CD4-positive, alpha-beta T cell (primary cell): ENCODE measurements at places on chromosomes 5 and 9.

GRCh38 chr9:130213911-130214761 lies 41.9 kb downstream of the NCS1 start:
- DNase-seq, result no peak

DNA sequence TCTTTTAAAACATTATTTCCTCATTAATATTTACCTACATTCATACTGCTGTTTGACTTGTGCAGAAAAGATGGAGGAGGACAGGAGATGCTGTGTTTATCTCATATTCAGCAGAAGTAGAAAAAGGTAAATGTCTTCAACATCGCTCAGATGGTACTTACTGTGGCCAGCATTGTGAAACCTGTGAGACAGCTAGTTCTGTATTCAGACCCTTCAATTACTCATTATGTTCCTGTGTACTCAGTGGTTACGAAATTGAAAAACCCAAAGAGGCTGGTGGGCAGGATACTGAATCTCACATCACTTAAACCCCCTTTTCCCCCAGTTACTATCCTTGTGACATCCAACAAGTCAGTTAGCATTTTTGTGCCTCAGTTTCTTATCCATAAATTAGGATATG lies 216.0 kb downstream of the KDM4C start:
- DNase-seq, result no peak

DNA sequence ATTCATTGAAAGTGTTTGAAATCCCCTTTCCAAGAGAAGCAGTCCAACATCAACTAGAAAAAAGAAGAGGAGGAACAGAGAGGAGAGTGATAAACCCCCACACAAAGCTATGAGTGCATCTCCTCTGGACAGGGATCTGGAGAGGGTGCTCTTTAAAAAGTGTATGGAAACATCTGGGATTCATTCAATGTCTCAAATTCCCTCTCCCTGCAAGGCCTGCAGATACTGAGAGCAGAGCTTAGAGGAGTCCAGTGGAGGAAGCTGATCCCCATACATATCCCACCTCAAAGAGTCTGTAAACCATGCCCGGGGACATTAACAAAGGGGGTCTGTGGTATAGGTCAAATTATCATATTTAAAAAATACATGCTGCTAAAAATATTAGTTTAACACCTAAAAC lies 2.2 kb downstream of the SPOCK1 start:
- DNase-seq, result no peak

GRCh38 chr5:80655231-80655774 lies 520 bp upstream of the DHFR start:
- no peak for DNase-seq

DNA sequence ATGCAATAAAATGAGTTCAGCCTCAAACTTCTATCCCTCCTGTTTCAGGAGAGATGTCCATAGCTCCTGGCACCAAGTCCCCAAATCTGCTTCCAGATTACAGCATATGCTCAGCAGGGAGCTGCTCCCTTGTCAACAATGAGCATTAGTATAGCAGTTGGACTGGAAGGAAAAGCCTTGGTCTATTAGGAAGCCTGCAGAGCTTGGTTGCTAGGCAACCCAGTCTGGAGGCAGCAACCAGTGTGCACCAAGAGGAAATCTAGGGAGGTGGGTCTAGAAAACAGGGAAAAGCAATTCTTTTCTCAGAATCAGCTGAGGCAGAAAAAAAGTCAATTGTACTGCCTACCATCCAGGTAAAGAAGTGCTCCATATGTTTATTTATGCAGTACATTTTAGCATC lies 229.5 kb upstream of the NMUR2 start:
- no peak for DNase-seq

DNA sequence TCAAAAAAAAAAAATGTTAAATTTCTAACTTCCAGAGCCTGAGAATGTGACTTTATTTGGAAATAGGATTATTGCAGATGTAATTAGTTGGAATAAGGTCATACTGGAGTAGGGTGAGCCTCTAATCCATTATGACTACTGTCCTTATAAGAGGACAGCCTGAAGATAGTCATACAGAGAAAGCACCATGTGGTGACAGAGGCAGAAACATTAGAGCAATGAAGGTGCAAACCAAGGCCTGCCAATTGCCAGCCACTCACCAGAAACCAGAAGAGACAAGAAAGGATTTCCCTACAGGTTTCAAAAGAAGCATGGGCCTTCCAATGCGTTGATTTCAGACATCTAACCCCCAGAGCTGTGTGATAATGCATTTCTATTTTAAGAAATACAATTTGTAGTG lies 659.2 kb upstream of the CHD1 start:
- no peak for DNase-seq

DNA sequence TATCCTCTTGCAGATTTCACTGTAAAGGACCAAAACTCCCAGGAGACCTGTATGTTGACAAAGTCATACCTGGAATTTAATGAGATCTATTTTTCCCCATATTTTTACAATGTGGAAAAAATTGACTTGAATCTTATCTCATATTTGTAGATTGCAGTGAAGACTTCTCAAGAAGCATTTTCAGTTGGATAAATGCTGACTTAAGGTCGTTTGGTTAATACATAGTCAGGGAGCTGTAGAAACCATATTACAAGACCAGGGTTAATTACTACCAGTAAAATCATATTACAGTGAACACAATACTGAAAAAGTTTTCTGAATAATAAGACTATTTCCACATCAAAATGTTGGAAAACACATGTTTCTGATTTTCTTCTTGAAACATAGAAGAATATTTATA lies 119.8 kb downstream of the ATG10 start:
- no peak for DNase-seq

DNA sequence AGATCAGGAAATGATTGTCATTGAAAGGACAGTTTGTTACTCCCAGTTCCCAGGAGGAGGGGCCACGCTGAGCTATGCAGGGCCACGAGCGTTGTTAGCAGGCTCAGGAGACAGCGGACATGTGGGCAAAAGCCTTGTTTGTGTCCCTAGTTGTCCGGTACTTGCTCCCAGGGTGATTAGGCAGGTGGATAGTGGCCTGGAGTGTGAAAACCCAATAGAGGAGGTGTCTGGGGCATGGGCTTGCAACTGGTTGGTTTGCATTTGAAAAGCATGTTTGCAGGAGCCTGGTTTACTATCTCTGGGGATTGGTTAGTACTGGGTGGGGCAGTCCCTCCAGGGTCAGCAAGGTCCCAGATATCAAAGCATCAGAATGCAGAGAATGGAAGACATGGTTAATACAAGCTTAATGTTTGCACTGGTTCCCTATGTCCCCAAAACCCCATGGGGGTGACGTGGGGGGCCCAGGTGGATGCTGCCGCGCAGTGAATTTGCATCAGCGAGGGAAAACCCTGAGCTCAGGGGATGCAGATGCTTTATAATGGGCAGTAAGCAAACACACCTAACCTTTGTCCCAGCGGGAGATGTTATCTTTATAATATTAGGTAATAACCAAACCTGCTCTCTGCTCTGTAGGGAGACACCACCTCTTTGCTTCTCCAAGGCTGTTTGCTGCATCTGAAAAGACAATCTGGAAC lies 39.7 kb downstream of the ROPN1L start:
- DNase-seq, result no peak

DNA sequence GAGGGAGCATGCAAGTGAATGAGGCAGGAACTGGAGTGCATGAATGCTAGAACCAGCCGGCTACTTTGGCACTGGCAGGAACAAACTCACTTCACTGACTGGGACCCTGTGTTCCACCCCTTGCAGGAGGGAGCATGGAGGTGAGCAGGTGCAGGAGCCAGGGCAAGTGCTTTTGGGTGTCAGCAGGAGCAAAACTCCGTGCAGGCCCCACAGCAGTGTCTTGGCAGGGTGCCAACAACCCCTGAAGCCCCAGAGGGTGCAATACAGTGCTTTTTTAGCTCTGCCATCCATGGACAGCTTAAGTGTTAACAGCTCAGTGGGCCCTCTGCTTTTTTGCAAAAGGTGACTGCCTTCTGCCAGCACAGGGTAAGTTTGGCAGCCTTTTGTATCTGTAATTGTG lies 245.8 kb upstream of the PCSK5 start:
- DNase-seq, result no peak

- no peak for DNase-seq
Observed at GRCh38 chr9:129446828-129447550, 173.9 kb downstream of the C9orf50 start.

DNA sequence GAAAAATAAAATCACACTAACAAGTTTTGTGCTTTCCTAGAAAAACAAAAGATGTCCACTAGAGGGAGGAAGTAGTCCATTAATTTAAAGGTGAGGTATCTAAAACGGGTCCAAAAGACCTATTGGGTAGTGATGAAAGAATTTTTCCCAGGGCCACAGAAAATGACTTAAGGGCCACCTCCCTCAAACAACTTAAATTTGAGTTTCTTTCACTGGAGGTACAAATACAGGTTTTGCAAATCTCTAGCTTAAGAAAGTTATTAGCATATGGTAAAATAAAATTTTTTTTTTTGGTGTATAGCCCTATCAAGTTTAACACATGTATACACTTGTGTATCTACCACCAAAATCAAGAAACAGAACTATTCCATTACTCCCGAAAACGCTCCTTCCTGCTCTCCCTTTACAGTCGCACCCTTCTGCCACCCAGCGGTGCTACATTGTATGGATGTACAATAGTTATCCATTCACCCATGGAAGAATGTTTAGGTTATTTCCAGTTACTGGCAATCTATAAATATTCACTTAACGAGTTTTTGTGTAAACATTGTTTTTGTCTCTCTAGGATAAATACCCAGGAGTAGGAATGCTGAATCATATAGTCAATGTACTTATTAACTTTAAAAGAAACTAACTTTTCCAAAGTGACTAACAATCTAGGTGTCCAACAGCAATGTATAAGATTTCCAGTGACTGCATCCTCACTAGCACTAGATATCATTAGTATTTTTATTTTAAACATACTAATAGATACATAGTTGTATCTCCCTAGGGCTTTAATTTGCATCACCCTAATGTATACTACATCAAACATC lies 21.9 kb downstream of the DEPDC1B start:
- DNase-seq, result no peak

- no peak for DNase-seq
Observed at GRCh38 chr9:131142160-131142559, 16.8 kb downstream of the NUP214 start.

- no peak for DNase-seq
Observed at GRCh38 chr5:133785182-133785581, 172.8 kb upstream of the FSTL4 start.

DNA sequence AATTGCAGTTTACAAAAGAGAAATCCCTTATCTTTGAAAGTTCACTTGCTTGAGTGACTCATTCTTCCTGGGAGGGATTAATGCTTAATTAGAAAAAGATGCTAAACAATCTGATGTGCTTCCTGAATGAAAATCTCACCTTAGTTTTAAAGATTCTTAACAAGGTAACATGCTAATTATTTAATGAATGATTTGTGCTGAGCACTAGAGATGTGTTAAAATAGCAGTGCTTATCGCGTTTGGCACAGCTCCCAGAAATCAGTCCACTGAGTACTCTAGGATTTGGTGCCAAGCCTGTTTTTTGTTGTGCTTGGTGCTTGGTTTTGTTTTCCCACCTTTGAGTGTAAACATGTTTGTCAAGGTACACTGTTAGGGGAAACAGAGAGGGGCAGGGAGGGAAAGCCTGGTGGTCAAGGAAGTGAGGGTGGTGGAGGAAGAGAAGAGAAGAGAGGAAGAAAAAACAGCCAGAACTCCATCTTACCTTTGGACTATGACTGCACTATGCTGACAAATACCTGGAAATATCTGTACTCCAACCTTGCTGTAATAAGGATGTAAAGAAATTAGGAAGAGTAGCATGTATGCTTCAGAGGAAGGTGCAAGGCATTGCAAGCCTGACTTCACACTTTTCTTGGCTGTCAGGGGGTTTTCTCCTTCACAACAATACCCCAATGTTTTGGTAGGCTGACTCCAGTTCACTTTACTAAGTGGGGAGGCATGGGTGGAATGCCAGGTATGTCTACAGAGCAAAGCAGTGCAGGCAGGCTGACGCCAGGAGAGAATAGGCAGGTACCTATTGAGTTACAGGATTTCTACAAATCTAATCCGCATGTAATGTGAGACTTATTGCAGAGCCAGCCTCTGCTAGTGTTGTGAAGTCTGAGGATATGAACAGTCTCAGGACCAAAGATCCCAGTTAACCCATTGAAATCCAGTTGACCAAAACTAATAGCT lies 157.2 kb upstream of the ISL1 start:
- DNase-seq, result no peak

GRCh38 chr5:12141496-12141895 lies 237.2 kb upstream of the CTNND2 start:
- no peak for DNase-seq

GRCh38 chr9:18275313-18275990 lies 198.5 kb upstream of the ADAMTSL1 start:
- no peak for DNase-seq

GRCh38 chr5:1089621-1090040 lies 22.2 kb downstream of the SLC12A7 start:
- no peak for DNase-seq

- DNase-seq, result no peak
Observed at GRCh38 chr9:97072285-97072776, 33.4 kb upstream of the CTSV start.

DNA sequence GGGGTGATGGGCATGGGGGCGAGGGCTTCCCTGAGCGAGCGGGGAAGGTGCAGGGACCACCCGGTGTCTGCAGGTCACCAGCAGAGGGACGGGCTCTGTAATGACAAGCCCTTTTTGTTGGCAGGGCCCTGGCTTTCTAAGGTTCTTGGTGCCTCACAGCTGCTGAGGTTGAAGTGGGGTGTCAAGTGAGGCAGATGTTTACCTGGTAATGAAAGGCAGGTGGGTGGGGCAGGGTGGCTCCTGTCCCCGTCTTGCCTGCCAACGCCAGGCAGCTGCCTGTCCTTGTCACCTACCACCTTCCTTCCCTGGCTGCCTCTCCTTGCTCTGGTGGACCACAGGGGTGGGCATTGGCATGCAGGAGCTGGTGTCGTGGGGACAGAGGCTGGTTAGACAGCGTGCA lies 41.0 kb upstream of the SEMA4D start:
- peak; percentile 28 for DNase-seq

GRCh38 chr9:110601098-110601497 lies 21.6 kb upstream of the SVEP1 start:
- no peak for DNase-seq

GRCh38 chr9:27654629-27655285 lies 81.5 kb upstream of the C9orf72 start:
- DNase-seq, result no peak

DNA sequence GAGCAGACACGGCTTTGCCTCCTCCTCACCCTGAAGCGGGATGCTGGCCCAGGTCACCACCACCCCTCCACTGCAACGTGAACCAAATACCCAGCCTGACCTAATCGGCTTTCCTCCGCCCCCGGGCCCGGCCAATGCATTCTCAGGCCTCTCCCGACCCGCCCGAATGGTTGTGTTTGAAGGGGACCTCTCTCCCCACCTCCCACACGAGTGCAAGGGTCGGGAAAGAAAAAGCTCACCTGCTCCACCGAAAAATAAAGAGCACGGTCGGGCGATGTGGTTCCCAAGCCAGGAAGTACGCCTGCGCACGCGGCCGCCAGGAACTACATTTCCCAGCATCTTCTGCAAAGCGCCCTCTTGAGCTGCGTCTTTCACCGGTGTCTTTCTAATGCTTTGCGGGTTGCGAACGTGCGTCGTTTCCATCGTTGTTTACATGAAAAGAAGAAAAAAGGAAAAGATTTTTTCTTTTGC lies at the start of gene ZNF883:
TSS of gene ZNF883 (minus strand) at position 282 of the 471 bp plus-strand sequence.
- DNase-seq, result peak; percentile 47

DNA sequence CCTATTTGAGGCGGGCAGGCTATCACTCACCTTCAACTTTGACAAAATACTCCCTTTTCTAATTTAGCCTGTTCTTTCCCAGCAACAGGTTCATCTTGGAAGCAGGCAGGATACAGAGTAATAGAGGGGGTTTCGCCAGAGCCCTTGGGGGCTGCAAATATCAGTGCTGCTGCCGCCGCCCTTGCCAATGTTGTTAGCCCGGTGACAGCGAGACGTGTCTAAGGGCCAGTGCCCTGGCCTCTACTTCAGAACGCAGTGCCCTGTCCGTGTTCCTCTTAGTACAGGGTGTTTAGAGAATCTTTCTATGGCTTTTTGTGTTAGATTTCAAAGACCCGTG lies 703 bp downstream of the FAM120AOS start:
- DNase-seq, result peak; percentile 3
